Cerebellar cortex (tissue), 1 donor: ENCODE measurements at places on chromosomes 3 and 15.

DNA sequence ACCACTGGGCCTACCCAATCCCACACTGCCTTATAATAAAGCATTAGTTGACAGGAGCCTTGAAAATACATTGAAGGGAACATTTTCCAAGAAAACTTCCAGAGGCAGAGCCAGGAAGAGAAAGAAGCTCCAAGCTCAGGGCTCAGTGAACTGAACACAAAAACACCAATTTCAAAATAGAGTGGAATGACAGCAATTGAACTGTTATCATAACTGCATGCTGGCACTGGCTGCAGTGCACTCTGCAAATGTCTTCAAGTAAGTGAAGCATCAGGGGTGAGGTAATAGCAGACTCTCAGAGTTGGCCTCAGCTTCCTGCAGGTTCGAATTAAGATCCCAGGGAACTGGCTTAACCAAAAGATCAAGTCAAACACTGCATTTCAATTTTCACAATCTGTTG, 388.0 kb upstream of the WNT5A start:
- DNase-seq, result no peak

DNA sequence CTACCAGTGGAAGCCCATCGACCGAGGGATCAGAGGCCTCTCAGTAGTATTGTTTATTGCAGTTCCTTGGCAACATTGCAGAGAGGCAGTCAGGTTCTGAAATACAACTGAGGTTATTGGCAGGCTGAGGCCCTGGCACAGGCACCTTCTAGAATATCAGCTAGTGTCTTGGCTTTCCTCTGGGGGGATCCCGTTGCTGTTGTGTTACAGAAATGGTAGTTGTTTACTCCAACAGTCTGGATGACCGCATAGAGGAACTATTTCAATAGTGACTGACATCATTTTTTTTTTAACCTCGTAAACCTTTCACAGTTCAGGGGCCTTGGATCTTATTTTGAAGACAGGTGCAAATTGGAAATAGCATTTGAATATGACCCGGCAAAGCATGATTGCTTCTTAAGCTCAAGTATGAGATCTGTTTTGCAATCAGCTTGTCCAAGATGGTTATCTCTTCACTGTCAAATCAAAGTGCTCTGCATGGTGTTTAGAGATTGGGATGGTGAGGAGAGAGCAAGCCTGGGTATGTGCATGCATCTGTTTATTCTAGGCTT, 63.9 kb downstream of the PGPEP1L start:
- peak; percentile 28 for DNase-seq

- no peak for DNase-seq
Observed at GRCh38 chr15:67110361-67110781, 45.0 kb downstream of the SMAD3 start.

GRCh38 chr15:66797921-66798320, 95.9 kb downstream of the SMAD6 start:
- no peak for DNase-seq

DNA sequence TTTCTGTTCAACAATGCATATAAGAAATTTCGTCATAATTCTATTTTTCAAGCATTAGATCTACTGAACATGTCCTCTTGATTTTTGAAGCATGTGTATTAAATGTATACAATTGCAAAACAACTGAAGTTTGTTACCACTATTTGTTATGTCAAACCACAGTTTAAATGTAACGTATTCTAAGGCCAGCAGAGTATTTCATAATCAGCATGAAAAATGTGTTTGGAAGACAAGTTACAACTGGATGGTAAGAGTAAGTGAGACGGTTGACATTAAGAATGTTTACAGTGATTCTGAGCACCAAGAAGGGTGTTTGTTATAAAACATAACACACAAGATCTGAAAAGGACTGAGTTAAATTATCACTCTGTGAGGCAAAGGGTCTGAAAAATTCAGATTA, 738.4 kb downstream of the PLOD2 start:
- DNase-seq, result no peak

- no peak for DNase-seq
Observed at GRCh38 chr3:30457081-30457480, 149.3 kb upstream of the TGFBR2 start.
